Stimulated activated CD8-positive, alpha-beta memory T cell treated with anti-CD3 and anti-CD28 coated beads, Interleukin-4, amount 100 ng/mL, for 4 hours (primary cell): ENCODE measurements at places on chromosomes 7 and 10.

- DNase-seq: no peak
Observed at GRCh38 chr10:25778646-25779045, 155.4 kb upstream of the MYO3A start.

GRCh38 chr7:69780379-69780778 is 182.1 kb downstream of the AUTS2 start:
- DNase-seq: no peak

DNA sequence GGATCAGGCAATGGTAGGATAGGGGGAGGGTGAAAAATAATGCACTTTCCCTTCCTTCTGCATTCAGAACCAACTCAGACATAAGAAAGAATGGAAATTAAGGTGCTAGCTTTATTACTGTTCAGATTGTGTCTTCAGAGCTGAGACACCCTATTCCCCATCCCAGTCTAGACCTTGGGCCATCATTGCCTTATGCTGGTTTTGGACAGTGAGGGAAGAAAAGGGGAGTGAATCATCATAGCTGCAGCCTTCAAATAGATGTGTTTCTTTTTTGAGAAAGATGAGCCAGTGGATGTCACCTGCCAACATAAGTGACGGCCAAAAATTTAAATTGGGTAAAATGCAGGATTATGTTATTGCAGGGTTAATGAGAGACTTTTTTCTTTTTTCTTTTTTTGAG is 27.0 kb upstream of the TOMM7 start:
- no peak for DNase-seq

- DNase-seq: no peak
Observed at GRCh38 chr7:99786726-99787335, 2.8 kb upstream of the CYP3A4 start.

DNA sequence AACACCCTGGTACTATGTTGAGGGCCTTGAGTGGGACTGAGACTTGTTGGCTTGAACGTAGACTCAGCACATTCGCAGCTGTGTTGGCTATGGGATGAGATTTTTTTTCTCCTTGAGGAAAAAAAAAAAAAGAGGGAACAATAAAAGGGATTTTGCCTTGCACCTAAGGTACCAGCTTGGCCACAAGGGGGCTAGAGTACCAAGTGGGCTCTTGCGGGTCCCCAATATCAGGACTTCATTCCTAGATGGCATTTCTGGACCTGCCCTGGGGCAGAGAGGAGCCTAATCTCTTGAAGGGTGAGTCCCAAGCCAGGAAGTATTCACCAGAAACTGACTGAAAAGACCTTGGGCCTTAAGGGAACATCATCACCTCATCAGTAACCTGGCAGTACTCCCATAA is 1083.6 kb upstream of the PHF14 start:
- no peak for DNase-seq

DNA sequence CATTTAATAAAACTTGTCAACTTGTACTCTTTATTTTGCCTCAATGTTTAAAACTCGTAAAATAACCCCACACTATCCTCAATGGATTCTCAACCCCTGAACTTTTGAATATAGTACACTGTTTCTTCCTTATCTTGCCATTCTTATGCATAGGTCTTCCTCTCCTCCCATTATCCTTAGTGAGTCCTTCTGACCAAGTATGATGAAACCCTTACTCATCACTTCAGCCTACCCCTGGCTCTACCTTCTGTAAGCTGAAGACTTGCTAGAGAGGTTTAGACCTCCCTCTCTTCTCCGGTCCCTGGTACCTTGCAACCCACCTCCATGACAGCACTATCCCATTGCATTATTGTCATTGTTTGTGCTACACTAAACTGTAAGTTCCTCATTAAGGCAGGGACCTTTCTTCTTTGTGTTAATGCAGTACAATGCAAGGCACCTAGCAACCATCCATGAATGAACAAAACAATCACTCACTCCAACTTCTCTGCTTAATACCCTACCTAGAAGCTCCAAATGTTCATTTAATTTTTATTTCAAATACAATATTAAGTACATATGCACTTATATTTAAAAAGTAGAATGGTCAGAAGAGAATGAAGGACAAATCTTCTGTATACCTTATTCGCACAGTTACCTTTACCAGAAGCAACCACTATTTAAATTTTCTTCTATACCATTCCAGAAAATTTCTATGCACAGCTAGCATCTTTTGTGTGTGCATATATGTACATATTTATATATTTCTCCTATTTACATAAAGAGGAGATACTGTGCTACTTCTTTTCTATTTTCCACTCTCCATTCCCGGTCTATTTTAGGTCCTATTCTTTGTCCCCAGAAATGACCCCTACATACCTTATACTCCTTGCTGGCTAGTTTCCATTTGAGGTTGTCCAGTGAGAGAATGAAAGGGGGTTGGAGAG is 77.5 kb downstream of the SLC16A9 start:
- no peak for DNase-seq

DNA sequence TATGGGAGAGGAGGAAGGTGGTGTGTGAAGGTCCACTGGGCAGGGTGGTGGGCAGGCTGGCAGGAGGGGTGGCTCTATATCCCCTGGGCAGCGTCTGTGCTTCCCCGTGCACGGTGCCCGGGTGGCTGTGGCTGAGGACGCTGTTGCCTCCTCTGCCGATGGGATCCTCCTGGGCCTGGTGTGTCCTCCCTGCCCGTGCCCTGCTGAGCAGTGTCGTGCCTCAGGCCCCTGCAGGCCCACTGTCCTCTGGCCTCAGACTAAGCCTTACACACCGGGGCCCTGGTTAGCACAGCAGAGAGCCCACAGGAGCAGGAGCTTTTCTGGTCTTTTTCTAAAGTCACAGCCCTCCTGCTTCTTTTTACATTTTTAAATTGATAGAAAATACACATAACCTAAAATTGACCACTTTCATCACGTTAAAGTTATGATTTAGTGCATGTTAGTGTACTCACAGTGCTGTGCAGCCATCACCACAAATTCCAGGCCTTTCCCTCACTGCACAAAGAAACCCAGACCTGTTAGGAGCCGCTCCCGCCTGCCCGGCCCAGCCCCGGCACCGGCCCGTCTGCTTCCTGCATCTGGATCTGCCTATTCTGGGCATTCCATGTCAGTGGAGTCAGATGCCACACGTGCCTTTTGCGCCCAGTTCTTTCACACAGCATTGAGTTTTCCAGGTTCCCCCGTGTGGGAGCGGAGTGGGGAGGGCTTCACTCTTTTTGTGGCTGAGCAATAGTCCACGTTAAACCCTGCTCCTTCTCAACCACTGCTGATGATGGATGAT is 19.4 kb downstream of the PFKFB3 start:
- no peak for DNase-seq

GRCh38 chr10:12382157-12382548 is 32.8 kb downstream of the CAMK1D start:
- no peak for DNase-seq

DNA sequence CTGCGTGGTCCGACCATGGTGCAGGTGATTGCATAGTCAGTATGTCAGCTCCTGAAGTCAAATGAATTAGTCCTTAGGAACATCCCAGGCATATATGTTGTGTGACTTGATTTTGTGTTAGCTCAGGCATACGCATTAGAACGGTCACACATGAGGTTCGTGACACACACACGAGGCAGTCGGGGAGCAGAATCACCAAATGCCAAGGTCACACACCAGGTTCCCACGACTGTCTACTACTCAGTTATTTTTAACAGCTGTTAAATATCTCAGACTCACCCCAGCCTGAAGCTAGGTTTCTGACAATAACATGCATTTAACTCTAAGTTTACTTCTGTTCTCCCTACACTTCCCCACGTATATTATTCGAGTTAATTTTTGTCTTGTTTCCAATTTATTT is 54.8 kb downstream of the DYNC2I1 start:
- no peak for DNase-seq

DNA sequence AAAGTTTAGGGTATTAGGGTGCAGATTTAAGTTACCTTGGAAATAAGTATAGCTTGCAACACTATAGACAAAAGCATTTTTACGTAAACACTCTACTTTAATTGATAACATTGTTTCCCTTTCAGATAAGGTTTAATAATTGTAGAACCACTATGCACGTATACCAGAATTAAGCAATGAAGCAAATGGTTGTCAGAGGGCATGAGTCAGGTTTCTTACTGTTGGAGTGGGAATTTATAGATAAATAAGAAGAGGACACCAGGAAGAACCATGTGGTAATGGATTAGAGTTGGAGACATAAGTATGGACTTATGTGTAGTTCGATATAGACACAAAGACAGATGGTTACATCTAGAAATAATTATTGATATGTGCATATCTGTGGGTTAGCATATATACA is 355.6 kb downstream of the ETV1 start:
- no peak for DNase-seq

DNA sequence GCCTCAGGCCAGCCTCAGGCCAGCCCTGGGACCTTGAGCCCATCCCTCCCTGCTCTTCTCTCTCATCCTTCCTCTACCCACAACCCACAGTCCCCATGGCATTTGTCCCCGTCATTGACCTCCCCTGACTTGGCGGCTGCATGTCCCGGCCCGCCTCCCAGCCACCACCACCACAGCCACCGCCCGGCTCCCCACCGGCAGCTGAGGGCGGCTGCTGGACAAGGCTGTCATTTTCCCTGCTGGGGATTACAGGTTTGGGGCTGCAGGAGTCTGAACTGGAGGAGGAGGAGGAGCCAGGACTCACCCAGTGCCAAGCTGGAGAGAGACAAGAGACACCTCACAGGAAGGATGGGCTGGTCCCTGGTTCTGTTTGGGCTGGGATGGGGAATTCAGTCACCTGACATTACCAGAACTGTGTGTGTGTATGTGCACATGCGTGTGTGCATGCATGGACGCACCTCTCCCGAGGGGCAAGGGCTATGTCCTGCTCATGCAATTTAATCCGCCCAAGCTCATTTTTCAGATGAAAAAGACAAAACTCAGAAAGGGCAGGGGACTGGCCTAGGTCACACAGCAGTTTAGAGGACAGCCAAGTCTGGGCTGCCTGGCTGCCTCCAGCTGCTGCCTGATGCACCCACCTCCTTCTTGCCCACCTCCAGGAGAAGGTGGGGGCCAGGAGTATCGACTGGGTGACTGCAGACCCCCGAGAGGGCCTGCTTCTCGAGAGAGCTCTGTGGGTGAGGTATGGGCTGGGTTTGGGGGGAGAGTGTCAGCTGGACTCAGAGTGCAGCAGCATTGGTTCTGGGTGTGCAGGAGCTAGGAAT is 113.1 kb downstream of the ZMIZ1 start:
- no peak for DNase-seq

DNA sequence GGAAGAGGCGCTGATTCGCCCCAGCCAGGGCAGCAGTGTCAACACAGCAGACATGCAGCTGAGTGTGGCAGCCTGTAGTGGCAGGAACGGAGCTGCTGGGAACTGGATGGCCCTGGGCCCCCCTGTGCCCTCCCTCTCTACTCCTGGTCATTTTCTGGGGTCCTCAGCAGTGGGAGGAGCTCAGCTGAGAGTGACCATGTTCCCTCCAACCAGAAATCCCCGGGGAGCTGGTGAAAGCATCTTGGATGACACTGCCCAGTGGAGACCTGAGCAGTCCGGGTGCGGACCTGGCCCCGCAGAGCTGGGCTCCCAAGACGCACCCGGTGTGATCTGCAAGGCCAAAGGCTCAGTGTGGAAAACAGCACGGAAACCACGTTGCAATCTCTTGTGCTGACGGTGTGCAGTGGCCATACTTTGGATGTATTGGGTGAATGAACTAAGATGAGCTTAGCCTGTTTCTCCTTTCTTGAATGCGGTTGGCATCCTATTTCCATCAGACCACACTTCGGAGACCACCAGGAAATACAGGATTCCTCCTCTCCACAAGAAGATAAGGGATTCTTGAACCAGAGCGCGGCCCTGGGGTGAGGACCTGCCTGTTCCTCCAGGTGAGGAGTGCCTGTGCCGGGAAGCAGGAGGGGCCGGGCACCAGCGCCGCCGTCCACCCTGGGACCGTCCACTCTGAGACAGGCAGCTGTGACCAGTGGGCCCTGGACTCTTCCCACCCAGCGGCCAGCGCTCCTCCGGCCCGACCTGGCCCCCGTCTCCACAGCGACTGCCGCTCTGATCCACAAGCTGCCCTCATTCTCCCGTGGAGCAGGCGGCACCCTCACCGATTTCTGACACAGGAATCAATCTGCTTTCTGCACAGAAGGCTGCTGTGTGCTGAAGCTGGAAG is 93.5 kb upstream of the DIP2C start:
- no peak for DNase-seq

DNA sequence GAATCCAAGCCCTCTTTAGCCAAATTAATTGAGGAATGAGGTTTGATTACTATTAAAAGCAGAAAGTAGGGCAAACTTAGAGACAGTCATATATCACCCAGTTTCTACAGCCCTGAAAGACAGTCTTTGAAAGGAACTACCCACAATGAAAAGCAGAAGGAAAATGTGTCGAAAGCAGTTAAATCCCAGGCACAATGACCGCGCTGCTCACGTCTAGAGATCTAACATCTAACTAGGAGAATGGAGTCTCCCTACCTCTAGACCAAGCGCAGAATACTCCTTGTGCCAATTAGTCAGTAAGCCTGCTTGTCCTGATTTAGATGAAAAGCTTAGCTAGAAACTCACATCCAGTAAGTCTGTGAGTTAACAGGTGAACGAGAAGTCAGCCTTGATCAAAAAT is 350.0 kb downstream of the FGFR2 start:
- no peak for DNase-seq

- DNase-seq: no peak
Observed at GRCh38 chr7:104328970-104329825, 795 bp downstream of the LHFPL3 start.

GRCh38 chr10:110414548-110415309 is 83.0 kb upstream of the DUSP5 start:
- DNase-seq: peak; percentile 89
